ENCODE measurements at places on chromosomes 3 and 15. TPM values are rescaled to one million over a fixed set of nuclear protein-coding genes. Genes with fewer than 3 reads are reported as not detected.

The GNAT1 gene
- total RNA-seq = not detected

The IL17RB gene
- 0.78 TPM for total RNA-seq

The MKRN2OS gene
- not detected for total RNA-seq

The RAF1 gene
- 185 TPM for total RNA-seq

The SLC24A5 gene
- total RNA-seq = not detected

The THBS1 gene
- total RNA-seq = 0.83 TPM

The PRR23A gene
- not detected for total RNA-seq

The SEMA5B gene
- total RNA-seq = 61.1 TPM

The ITIH1 gene
- not detected for total RNA-seq

The GABRB3 gene
- total RNA-seq = 287 TPM

The SYNPR gene
- total RNA-seq = 6.1 TPM

The OXSR1 gene
- total RNA-seq = 80.7 TPM

DNA sequence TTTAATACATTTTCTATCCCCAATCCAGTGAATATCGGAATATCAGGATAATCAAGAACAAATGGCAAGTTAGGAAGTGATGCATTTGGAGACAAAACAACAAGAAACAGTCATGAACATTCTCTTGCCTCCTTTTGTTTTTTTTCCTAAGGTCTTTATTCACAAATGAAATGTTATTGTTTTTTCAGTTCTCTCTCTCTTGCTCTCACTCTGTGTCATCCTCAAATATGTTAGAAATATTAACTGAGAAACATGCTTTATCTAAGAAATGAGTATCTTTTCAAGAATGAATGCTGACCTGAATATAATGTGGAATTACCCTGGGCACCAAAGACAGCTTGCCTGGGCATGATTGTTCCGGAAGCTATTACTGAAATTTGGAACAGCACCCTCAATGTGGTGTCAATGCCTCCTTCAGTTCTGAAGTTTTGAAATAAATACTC lies 51.3 kb downstream of the RBMS3 start:
- H3K27me3 ChIP-seq = no peaks in the 10 kb centered on the region
- H3K36me3 ChIP-seq = no peaks in the 10 kb centered on the region
- no peak overlapping the region for H3K4me3 ChIP-seq

GRCh38 chr3:141441381-141442364 lies 45.2 kb upstream of the RASA2 start:
- H3K4me1 ChIP-seq = peaks cover 5% of the 10 kb centered on the region
- H3K4me3 ChIP-seq = no peak overlapping the region
- no peak overlapping the region for H3K27ac ChIP-seq
- H3K27me3 ChIP-seq = peaks cover 1% of the 10 kb centered on the region

DNA sequence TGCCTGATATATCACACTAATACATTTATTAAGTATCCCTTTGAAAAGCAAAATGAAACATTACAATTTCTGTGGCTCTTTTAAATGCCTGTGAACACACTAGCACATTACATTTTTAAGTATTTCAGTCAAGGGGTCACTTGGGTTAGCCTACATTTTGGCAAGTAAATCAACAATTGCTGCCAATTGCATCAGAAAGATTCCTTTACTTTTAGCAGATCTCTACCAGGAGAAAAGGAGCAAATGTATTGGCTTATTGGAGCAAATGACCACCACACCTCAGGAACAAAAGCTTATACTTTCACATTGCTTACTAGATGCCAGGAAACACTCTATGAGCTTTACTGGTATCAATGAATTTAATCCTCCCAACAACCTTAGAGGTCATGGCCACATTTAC lies 947.1 kb downstream of the FHIT start:
- no peak for DNase-seq
- H3K27me3 ChIP-seq = no peaks in the 10 kb centered on the region
- peaks cover 2% of the 10 kb centered on the region for H3K4me1 ChIP-seq
- no peak overlapping the region for H3K4me3 ChIP-seq
- H3K27ac ChIP-seq = no peak overlapping the region

- H3K4me3 ChIP-seq = no peak overlapping the region
- no peak overlapping the region for H3K27ac ChIP-seq
- peaks cover 2% of the 10 kb centered on the region for H3K27me3 ChIP-seq
- no peak for DNase-seq
- H3K36me3 ChIP-seq = no peaks in the 10 kb centered on the region
Measured at GRCh38 chr15:62889734-62890505, 152.6 kb upstream of the TPM1 start.

DNA sequence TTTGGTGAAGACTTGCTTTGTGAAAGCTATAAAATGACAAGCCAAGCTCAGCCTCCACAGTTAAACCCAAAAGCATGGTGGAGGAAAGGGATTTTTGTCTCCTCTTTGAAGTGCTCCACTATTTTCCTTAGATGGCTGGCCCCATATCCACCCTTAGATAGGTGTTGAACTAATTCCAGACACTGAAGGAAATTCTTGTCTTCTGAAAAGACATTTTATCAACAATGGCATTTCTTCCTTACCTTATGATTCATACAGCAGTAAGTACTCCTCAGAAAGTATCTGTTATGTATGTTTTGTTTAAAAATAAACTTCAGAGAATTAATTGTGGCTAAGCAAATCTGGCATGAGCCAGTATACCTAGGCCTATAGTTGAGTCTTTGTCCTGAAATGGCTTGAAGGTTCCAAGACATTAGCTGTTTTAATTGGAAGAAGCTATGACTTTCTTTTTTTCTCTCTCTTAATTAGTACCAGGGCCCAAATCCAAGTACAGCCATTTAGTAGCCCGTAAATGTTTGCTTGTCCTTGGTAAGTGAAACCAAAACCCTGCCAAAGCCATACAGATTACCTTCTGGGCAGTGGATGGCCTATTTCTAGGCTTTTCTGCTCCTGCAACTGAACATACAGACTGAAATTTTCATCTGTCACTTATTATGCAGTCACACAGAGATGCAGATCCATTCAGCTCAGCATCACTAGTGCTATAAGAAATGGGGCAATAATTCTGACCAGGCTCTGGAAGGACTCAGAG lies 5.1 kb upstream of the BFSP2 start:
- H3K27ac ChIP-seq = no peak overlapping the region
- H3K4me3 ChIP-seq = no peak overlapping the region
- no peak for DNase-seq
- H3K36me3 ChIP-seq = peaks cover 9% of the 10 kb centered on the region
- no peaks in the 10 kb centered on the region for H3K4me1 ChIP-seq
- peaks cover 8% of the 10 kb centered on the region for H3K27me3 ChIP-seq

- H3K4me3 ChIP-seq = no peak overlapping the region
- peaks cover 4% of the 10 kb centered on the region for H3K4me1 ChIP-seq
- DNase-seq = no peak
- no peaks in the 10 kb centered on the region for H3K36me3 ChIP-seq
- H3K27ac ChIP-seq = no peak overlapping the region
Measured at GRCh38 chr3:30752491-30752890, 142.0 kb downstream of the GADL1 start.

GRCh38 chr3:163556813-163557523 lies 1521.3 kb downstream of the SI start:
- H3K27ac ChIP-seq = no peak overlapping the region
- H3K4me1 ChIP-seq = no peaks in the 10 kb centered on the region
- no peak overlapping the region for H3K4me3 ChIP-seq
- H3K36me3 ChIP-seq = no peaks in the 10 kb centered on the region
- DNase-seq = no peak

GRCh38 chr15:45161666-45162065 lies 26.1 kb downstream of the SHF start:
- H3K4me1 ChIP-seq = peaks cover 58% of the 10 kb centered on the region
- no peak overlapping the region for H3K4me3 ChIP-seq
- no peak for DNase-seq
- peak overlapping the region; percentile 80 for H3K27ac ChIP-seq

- H3K27me3 ChIP-seq = peaks cover 2% of the 10 kb centered on the region
- no peak overlapping the region for H3K27ac ChIP-seq
Measured at GRCh38 chr3:4497005-4497692, 4.0 kb downstream of the ITPR1 start.

GRCh38 chr3:25573386-25574171 lies 91.1 kb downstream of the TOP2B start:
- DNase-seq = no peak
- peaks cover 2% of the 10 kb centered on the region for H3K27me3 ChIP-seq
- peaks cover 18% of the 10 kb centered on the region for H3K4me1 ChIP-seq
- peaks cover 6% of the 10 kb centered on the region for H3K36me3 ChIP-seq
- no peak overlapping the region for H3K4me3 ChIP-seq
- no peak overlapping the region for H3K27ac ChIP-seq

GRCh38 chr3:169026543-169027182 lies 636.8 kb downstream of the MECOM start:
- no peak overlapping the region for H3K27ac ChIP-seq
- no peaks in the 10 kb centered on the region for H3K27me3 ChIP-seq
- H3K4me1 ChIP-seq = no peaks in the 10 kb centered on the region
- H3K36me3 ChIP-seq = no peaks in the 10 kb centered on the region
- no peak for DNase-seq
- H3K4me3 ChIP-seq = no peak overlapping the region

DNA sequence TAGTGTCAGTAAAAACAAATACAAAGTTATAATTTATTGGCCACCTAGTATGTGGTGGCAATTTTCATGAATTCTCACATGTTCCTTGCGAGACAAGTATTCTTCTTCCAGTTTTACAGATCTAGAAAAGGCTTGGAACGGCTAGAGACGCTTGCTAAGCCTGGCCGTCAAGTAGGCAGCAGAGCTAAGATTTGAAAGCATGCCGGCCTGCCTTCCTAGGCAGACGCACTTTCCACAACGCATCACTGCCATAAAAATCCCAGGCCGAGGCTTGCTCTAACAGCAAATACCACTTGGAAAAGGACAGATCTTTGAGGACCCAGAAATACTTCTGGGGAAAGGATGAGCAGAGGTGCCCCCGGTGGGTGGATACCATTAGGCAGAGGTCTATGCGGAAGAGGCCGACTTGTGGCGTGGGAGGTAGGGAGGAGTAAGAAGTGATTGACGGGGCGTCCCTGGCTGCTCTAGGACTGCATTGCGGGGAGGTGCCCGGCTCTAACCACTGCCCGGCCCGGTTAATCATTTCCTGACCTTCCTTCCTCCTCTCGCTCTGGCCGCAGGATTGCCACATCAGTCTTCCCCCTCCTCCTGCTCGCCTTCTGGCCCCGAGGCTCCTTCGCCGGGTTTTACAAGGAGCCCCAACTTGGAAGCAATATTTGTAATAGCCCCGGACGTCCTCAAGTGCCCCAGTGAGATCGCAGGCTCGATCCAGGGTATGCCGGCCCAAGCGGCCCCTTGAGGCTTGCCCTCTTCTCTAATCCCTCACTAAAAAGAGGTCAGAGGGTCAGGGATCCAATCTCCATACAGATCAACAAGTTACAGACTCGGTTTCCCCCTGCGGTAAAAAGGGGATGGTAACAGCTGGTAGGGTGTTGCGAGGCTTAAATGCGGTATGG lies 1.3 kb upstream of the USP3 start:
- H3K4me1 ChIP-seq = peaks cover 26% of the 10 kb centered on the region
- H3K27ac ChIP-seq = peak overlapping the region; percentile 19
- DNase-seq = peak; percentile 55
- no peaks in the 10 kb centered on the region for H3K36me3 ChIP-seq
- H3K27me3 ChIP-seq = peaks cover 30% of the 10 kb centered on the region

DNA sequence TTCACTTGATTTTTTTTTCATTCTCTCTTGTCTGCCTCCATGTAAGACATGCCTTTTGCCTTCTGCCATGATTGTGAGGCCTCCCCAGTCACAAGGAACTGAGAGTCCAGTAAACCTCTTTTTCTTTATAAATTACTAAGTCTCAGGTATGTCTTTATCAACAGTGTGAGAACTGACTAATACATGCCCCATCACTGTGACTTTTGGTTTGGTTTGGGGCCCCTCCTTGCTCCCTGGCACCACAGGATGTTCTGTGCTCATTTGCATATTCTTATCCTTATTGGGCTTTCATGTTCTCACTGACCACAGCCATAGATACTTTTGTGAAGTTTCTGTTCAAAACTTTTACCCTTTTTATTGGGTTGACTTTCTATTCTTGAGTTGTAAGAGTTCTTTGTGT lies 3.8 kb upstream of the PRR20G start:
- H3K27me3 ChIP-seq = peaks cover 1% of the 10 kb centered on the region
- H3K4me3 ChIP-seq = no peak overlapping the region

- no peaks in the 10 kb centered on the region for H3K4me1 ChIP-seq
- no peaks in the 10 kb centered on the region for H3K27me3 ChIP-seq
- no peak overlapping the region for H3K4me3 ChIP-seq
- no peak overlapping the region for H3K27ac ChIP-seq
Measured at GRCh38 chr15:80636675-80637074, 58.4 kb upstream of the ABHD17C start.

GRCh38 chr3:76724706-76725105 lies 315.2 kb upstream of the ROBO2 start:
- H3K4me1 ChIP-seq = no peaks in the 10 kb centered on the region
- DNase-seq = no peak
- no peaks in the 10 kb centered on the region for H3K36me3 ChIP-seq
- H3K27me3 ChIP-seq = peaks cover 2% of the 10 kb centered on the region

GRCh38 chr3:23258110-23258509 lies 55.0 kb downstream of the UBE2E2 start:
- H3K4me1 ChIP-seq = no peaks in the 10 kb centered on the region
- H3K27me3 ChIP-seq = no peaks in the 10 kb centered on the region
- H3K27ac ChIP-seq = no peak overlapping the region
- no peak for DNase-seq
- H3K36me3 ChIP-seq = no peaks in the 10 kb centered on the region

- no peaks in the 10 kb centered on the region for H3K27me3 ChIP-seq
- no peaks in the 10 kb centered on the region for H3K36me3 ChIP-seq
- no peak overlapping the region for H3K4me3 ChIP-seq
- no peak for DNase-seq
- H3K4me1 ChIP-seq = no peaks in the 10 kb centered on the region
Measured at GRCh38 chr3:159667261-159667660, 321.4 kb upstream of the IL12A start.

- no peaks in the 10 kb centered on the region for H3K4me1 ChIP-seq
- H3K27me3 ChIP-seq = no peaks in the 10 kb centered on the region
- no peak for DNase-seq
- no peak overlapping the region for H3K27ac ChIP-seq
Measured at GRCh38 chr3:56929809-56930615, 128.3 kb upstream of the ARHGEF3 start.

DNA sequence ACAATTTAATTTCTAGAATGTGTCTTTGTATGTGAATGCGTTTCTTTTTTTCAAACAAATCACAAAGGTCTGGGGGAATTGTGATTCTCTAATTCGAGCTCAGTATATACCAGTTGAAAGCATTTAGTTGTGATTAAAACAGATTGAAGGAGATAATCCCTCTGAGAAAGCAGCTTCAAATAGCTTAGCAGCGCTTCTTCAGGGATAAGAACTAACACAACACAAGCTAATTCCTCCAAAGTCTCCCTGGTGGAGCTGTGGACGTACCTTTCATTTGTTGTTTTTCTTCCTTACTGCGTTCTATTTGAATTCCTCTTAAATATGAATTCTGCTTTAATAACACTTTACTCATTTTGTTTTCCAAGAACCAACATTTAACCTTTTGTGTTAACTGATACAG lies 286.7 kb downstream of the ROBO2 start:
- H3K27me3 ChIP-seq = peaks cover 4% of the 10 kb centered on the region
- H3K27ac ChIP-seq = no peak overlapping the region
- peaks cover 8% of the 10 kb centered on the region for H3K4me1 ChIP-seq

DNA sequence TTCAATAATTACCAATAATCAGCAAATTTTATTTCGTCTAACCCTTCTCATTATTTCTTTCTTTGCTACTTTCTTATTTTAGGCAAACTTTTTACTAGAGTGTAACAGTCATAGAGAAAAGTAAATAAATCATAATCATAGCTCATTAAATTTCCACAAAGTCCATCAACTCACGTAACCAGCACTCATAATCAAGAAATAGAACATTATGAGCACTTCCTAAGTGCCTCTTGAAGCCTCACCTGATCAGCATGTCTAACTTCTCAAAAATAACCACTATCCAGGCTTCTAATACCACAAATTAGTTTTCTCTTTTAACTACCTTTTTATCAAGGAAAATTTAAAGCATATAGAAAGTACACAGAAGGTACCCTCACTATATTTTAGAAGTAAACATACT lies 38.4 kb upstream of the SLC12A8 start:
- H3K4me1 ChIP-seq = no peaks in the 10 kb centered on the region
- no peak overlapping the region for H3K4me3 ChIP-seq
- H3K27ac ChIP-seq = no peak overlapping the region
- no peaks in the 10 kb centered on the region for H3K27me3 ChIP-seq

Data from glutamatergic neuron (in vitro differentiated cells).